ENCODE measurements at places on chromosomes 5 and 9.
A peak's percentile ranks its signal among the peaks of the same experiment; 100 is the strongest.

GRCh38 chr5:6773342-6774035 is 60.3 kb downstream of the TENT4A start:
- H3K36me3 ChIP-seq, result peaks cover 4% of the 10 kb centered on the region
- DNase-seq, result no peak
- no peaks in the 10 kb centered on the region for H3K27me3 ChIP-seq
- no peak overlapping the region for H3K4me3 ChIP-seq
- H3K4me1 ChIP-seq, result no peaks in the 10 kb centered on the region

GRCh38 chr9:122228568-122229484 is at the start of gene LHX6:
TSS of gene LHX6 (minus strand) at chr9:122228957. CDS start at chr9:122228740, 217 bp downstream.
- H3K36me3 ChIP-seq, result peaks cover 9% of the 10 kb centered on the region
- H3K4me1 ChIP-seq, result peaks cover 8% of the 10 kb centered on the region
- H3K4me3 ChIP-seq, result peak within 1 kb of the TSS; percentile 29
- H3K27me3 ChIP-seq, result peaks cover 58% of the 10 kb centered on the region

- no peak for DNase-seq
- peaks cover 51% of the 10 kb centered on the region for H3K4me1 ChIP-seq
- H3K36me3 ChIP-seq, result no peaks in the 10 kb centered on the region
These were observed 311.0 kb downstream of the AGTPBP1 start for GRCh38 chr9:85430659-85431338.

- H3K27ac ChIP-seq, result no peak overlapping the region
- peaks cover 23% of the 10 kb centered on the region for H3K4me1 ChIP-seq
- no peaks in the 10 kb centered on the region for H3K36me3 ChIP-seq
- H3K4me3 ChIP-seq, result peak overlapping the region; percentile 24
- H3K27me3 ChIP-seq, result no peaks in the 10 kb centered on the region
- peak; percentile 13 for DNase-seq
These were observed 243.6 kb downstream of the AUH start for GRCh38 chr9:91117959-91118703.

DNA sequence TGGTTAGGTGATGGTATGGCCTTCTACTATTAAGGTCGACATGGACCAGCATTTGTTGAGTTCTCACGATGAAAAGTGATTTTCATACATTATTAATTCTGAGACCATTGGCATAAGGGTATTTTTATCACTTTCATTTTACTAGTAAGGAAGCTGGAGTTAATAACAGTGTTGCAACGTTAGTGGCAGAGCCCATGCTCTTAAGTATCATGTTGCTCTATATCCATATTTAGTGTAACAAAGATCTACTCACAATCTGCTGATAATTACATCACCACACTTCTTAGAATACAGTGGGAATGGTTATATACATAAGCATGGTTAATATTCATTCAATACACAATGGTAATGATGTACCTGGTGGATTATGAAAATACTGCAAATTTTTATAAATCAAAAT is 81.9 kb downstream of the PRR16 start:
- no peak for DNase-seq
- no peaks in the 10 kb centered on the region for H3K36me3 ChIP-seq
- H3K4me1 ChIP-seq, result peaks cover 4% of the 10 kb centered on the region
- no peak overlapping the region for H3K27ac ChIP-seq

GRCh38 chr5:133203317-133204305 is 151.8 kb downstream of the HSPA4 start:
- H3K36me3 ChIP-seq, result no peaks in the 10 kb centered on the region
- no peaks in the 10 kb centered on the region for H3K4me1 ChIP-seq

DNA sequence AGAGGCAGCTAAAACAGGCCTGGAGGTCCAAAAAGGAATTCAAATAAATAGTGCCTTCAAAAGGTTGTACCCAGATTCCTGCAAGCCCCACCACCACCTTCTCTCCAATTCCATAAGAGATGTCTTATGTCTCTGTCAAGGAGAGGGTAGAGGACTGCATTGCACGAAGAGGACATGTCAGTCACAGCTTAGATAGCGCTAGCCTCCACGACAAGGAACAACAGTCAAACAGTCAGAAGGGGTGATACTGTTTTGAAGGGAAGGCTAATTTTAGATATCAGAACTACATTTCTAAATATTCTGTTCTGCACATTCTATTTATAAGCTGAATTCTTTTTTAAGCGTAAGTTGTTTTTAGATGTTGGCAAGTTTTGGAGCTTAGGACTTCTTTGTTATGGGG is 34.2 kb downstream of the PLAC8L1 start:
- H3K4me1 ChIP-seq, result no peaks in the 10 kb centered on the region
- DNase-seq, result no peak
- H3K27me3 ChIP-seq, result peaks cover 7% of the 10 kb centered on the region
- no peak overlapping the region for H3K4me3 ChIP-seq
- no peaks in the 10 kb centered on the region for H3K36me3 ChIP-seq

DNA sequence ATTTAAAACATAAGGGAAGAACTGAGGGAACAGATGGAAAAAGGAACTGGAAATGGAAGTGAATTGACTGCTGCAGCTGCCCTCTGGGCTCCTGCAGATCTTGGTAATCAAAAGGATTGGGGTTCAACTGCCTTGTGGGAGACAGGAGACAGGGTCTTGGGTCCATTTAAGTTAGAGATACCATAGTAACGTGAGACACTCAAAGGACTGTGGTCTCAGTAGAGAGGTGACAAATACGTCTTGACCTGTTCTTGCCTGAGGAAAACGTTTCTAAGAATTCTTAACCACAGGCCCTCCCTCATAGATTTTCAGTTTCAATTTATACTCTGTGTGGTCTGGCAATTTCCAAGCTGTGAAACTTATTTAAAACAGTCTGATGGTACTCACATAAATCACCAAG is 100.8 kb upstream of the DHFR start:
- peaks cover 30% of the 10 kb centered on the region for H3K4me1 ChIP-seq
- H3K4me3 ChIP-seq, result no peak overlapping the region
- H3K27me3 ChIP-seq, result no peaks in the 10 kb centered on the region
- peaks cover 16% of the 10 kb centered on the region for H3K36me3 ChIP-seq
- no peak for DNase-seq

GRCh38 chr5:14615365-14615764 is 33.8 kb downstream of the OTULINL start:
- H3K4me1 ChIP-seq, result no peaks in the 10 kb centered on the region
- no peak overlapping the region for H3K27ac ChIP-seq
- no peaks in the 10 kb centered on the region for H3K27me3 ChIP-seq
- H3K4me3 ChIP-seq, result no peak overlapping the region
- H3K36me3 ChIP-seq, result no peaks in the 10 kb centered on the region

- no peak for DNase-seq
- no peak overlapping the region for H3K4me3 ChIP-seq
- H3K36me3 ChIP-seq, result no peaks in the 10 kb centered on the region
- H3K27me3 ChIP-seq, result no peaks in the 10 kb centered on the region
- peaks cover 8% of the 10 kb centered on the region for H3K4me1 ChIP-seq
These were observed 220.2 kb upstream of the CLINT1 start for GRCh38 chr5:158079097-158079496.

DNA sequence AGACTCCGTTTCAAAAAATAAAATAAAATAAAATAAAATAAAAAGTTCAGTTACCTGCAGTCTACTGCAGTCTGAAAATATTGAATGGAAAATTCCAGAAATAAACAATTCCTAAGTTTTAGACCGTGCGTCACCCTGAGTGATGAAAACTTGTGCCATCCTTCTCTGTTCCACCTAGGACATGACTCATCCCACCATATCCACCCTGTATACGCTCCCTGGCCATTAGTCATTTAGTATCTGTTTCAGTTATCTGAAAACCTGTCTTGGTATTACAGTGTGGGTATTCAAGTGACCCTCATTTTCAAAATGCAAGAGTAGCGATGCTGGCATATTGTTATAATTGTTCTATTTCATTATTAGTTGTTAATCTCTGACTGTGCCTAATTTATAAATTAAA is 51.8 kb upstream of the TEX48 start:
- no peaks in the 10 kb centered on the region for H3K36me3 ChIP-seq
- H3K4me1 ChIP-seq, result no peaks in the 10 kb centered on the region
- H3K4me3 ChIP-seq, result no peak overlapping the region
- no peak for DNase-seq
- no peak overlapping the region for H3K27ac ChIP-seq

GRCh38 chr9:91261417-91261816 is 100.3 kb downstream of the AUH start:
- no peak for DNase-seq
- peaks cover 4% of the 10 kb centered on the region for H3K36me3 ChIP-seq
- H3K4me3 ChIP-seq, result no peak overlapping the region
- H3K27me3 ChIP-seq, result no peaks in the 10 kb centered on the region
- H3K27ac ChIP-seq, result no peak overlapping the region

DNA sequence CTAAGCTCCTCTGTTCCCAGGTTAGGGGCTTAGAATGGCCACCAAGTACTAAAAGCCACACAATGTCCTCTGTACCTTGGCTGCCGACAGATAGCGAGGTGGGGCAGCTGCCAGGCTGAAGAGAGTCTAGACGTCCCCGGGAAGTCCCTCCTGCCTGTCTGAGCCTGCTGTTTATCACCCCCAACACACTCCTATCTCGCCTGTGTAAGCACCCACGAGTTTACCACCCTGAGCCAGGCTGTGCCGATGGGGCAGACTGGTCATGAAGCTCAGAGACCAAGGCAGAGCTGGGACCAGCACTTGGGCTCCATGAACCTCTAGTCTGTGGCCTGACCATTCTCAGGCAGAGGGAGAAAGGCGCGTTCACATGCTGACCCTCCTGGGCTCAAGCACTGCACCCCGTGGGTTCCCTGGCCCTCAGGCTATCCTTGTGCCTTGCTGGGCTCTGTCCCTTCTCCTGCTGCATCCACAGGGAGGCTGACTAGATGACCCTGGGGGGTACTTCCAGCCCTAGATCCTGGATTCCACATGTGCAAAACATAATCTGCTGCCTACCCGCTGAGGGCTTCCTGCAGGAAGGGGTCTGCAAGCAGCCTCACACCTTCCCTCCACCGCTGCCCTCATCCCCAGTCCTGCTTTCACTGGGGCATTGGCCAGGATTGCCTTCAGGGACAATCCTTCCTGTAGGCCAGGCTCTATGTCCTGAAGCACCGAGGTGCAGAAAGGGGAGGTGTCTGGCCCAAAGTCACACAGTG is 18.6 kb upstream of the SLC25A51 start:
- H3K27me3 ChIP-seq, result no peaks in the 10 kb centered on the region
- no peak for DNase-seq
- H3K36me3 ChIP-seq, result no peaks in the 10 kb centered on the region
- H3K4me1 ChIP-seq, result peaks cover 49% of the 10 kb centered on the region

- peaks cover 13% of the 10 kb centered on the region for H3K4me1 ChIP-seq
- DNase-seq, result peak; percentile 8
- H3K27me3 ChIP-seq, result peaks cover 80% of the 10 kb centered on the region
- peak overlapping the region; percentile 94 for H3K4me3 ChIP-seq
- peak overlapping the region; percentile 86 for H3K27ac ChIP-seq
These were observed 594 bp downstream of the ANKRD18A start for GRCh38 chr9:38619556-38620447.

- no peaks in the 10 kb centered on the region for H3K36me3 ChIP-seq
- DNase-seq, result no peak
- peaks cover 22% of the 10 kb centered on the region for H3K4me1 ChIP-seq
- peak overlapping the region; percentile 35 for H3K27ac ChIP-seq
- H3K27me3 ChIP-seq, result no peaks in the 10 kb centered on the region
These were observed 7.2 kb downstream of the NINJ1 start for GRCh38 chr9:93126825-93127368.

DNA sequence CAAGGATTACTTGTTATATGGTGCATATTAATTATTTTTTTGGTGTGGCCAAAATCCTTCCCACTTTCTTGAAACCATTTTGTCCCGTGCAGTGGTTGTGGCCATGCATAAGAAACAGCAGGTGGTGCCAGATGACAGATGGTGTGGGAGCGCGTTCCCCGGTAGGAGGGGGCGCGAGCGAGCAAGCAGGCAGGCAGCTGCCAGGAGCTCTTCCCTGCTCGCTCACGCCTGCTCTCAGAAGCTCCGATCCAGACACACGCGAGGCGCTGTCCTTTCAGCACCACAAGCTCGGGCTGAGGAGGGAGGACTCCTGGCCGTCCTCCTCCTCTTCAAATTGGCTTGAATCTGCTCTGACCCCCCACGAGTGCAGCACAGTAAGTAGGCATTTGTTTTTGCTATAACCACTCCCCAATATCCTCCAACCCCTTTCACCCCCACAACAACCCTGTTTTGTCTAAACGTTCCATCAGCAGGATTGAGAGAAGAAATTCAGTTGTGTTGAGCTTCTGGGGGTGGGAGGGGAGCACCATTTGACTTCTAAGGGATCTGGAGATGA is at the start of gene NSG2:
Gene NSG2, plus strand, starts transcription at position 237 of the 556 bp plus-strand sequence. CDS start 1,050 bp downstream, outside the sequence.
- H3K27ac ChIP-seq, result no peak within 1 kb of the TSS
- no peaks in the 10 kb centered on the region for H3K4me1 ChIP-seq
- peak within 1 kb of the TSS; percentile 38 for H3K4me3 ChIP-seq
- peak; percentile 83 for DNase-seq
- H3K36me3 ChIP-seq, result no peaks in the 10 kb centered on the region
